ENCODE measurements at places on chromosomes 5 and 9. TPM values are rescaled to one million over a fixed set of nuclear protein-coding genes. Genes with fewer than 3 reads are reported as not detected.

The CER1 gene
- total RNA-seq: not detected

The PCDHGA3 gene
- total RNA-seq: not detected

The NINJ1 gene
- 93.8 TPM for total RNA-seq

The PRLR gene
- total RNA-seq: 0.16 TPM

GRCh38 chr5:124527220-124527991 is 219.0 kb downstream of the ZNF608 start:
- H3K27me3 ChIP-seq: peaks cover 3% of the 10 kb centered on the region
- H3K4me1 ChIP-seq: peaks cover 4% of the 10 kb centered on the region
- H3K27ac ChIP-seq: no peak overlapping the region

- no peaks in the 10 kb centered on the region for H3K36me3 ChIP-seq
- no peak overlapping the region for H3K27ac ChIP-seq
- DNase-seq: peak; percentile 14
- H3K27me3 ChIP-seq: no peaks in the 10 kb centered on the region
- H3K4me1 ChIP-seq: peaks cover 21% of the 10 kb centered on the region
Observed at GRCh38 chr5:109692852-109693251, 3.1 kb downstream of the MAN2A1 start.

- no peak for DNase-seq
- peak overlapping the region; percentile 53 for H3K27ac ChIP-seq
- H3K4me1 ChIP-seq: peaks cover 9% of the 10 kb centered on the region
- no peaks in the 10 kb centered on the region for H3K36me3 ChIP-seq
Observed at GRCh38 chr5:109407913-109408312, 1.9 kb downstream of the PJA2 start.
